ENCODE measurements at places on chromosomes 3 and 15.

DNA sequence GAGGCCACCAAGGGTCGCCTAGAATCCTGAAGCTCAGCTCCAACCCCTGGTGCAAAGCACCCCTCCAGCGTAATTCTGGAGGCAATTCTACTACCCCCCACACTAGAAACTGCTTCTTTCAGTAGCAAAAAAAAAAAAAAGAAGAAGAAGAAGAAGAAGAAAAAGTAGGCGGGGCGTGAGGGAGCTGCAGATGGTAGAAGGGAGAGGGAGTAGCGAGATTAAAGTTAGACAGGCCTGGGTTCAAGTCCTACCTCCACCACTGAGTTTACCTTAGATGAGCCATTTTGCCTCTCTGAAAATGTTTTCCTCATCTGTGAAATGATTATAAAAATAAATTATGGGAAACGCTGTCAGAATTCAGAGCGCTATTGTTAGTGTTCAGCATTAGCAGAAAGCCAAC is 913 bp downstream of the FAM174B start:
- DNase-seq, result no peak

DNA sequence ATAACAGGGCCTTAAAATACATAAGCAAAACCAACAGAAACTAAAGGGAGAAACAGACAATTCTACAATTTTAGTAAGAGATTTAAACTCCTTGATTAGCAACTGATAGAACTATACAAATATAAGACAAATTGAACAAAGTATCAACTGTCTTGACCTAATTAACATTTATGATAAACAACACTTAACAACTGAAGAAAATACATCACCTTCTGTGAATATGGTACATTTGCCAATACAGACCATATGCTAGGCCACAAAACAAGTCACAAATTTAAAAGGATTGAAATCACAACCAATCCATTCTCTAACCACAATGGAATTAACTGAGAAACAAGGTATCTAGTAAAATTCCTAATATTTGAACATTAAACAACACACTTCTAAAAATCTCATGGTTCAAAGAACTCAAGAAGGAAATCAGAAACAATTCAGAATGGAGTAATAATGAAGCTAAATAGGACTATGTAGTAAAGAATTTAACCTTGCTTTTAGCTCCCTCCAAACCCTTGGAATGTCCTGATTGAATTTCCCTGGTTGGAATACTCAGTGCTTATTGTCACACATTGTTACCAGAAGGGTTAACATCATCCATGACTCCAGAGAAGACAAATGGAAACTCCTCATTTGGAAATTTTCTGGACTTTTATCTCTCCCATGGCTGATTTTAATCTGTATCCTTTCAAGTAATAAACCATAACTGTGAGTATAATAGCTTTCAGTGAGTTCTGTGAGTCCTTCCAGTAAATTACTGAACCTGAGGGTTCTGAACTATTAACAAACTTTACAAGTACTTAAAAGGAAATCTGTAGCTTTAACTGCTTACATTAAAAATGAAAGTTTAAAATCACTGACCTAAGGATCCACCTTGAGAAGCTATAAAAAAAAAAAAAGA is 88.8 kb downstream of the DLG1 start:
- DNase-seq, result no peak

DNA sequence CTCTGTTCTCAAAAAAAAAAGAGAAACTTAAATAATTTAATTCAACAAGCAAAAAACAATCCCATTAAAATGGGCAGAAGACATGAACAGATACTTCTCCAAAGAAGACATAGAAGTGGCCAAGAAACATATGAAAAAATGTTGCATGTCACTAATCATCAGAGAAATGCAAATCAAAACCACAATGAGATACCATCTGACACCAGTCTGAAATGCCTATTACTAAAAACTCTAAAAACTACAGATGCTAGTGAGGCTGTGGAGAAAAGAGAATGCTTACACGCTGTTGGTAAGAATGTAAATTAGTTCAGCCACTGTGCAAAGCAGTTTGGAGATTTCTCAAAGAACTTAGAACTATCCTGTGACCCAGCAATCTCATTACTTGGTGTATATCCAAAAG is 382.9 kb downstream of the OTOL1 start:
- DNase-seq, result no peak

DNA sequence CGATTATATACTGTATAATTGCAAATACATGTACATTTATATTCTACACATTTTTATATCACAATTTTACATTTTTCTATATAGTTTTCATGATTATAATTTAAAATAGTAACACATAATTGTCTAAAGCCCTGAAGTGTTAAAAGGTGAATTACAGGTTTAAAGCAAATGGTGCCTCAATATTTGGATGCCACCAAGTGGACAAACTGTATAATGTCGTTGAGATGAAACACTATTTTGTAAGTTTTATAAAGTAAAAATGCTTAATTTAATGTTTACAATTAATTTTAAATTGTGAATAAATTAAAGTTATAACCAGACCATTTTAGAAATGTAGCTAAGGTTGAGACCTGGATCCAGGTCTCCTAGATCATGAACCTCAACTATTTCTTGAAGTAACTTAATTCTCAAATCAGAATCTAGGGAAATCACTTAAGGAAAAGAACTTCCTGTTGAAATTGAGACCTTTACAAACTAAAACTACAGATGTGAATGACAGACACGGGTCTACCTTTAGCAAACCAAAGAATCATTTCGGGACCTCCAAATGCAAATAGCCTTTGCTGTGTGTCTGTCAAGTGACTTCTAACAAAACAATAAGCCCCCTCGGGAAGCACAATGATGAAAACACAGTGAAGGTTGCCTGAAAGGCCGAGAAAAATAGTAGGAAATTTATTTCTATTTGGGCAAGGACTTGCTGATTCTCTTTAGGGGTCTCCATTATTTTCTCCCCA is 37.8 kb downstream of the EHHADH start:
- peak; percentile 45 for DNase-seq

DNA sequence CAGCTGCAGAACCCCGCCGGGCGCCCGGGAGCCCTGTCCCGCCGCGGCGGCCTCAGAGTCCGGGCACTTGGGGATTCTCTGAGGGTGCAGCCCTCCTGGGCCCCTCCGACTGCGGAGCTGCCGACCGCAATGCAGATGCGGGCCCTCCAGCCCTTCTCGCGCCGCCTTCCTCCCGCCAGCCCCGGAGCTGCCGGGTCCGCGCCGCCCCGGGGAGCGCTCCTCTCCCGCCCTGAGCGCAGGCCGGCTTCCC is 320 bp upstream of the ACAN start:
- no peak for DNase-seq

- DNase-seq, result peak; percentile 84
These were observed 210.3 kb downstream of the RAP2B start for GRCh38 chr3:153372326-153372725.

GRCh38 chr3:185134509-185134908 is 18.4 kb downstream of the C3orf70 start:
- no peak for DNase-seq

DNA sequence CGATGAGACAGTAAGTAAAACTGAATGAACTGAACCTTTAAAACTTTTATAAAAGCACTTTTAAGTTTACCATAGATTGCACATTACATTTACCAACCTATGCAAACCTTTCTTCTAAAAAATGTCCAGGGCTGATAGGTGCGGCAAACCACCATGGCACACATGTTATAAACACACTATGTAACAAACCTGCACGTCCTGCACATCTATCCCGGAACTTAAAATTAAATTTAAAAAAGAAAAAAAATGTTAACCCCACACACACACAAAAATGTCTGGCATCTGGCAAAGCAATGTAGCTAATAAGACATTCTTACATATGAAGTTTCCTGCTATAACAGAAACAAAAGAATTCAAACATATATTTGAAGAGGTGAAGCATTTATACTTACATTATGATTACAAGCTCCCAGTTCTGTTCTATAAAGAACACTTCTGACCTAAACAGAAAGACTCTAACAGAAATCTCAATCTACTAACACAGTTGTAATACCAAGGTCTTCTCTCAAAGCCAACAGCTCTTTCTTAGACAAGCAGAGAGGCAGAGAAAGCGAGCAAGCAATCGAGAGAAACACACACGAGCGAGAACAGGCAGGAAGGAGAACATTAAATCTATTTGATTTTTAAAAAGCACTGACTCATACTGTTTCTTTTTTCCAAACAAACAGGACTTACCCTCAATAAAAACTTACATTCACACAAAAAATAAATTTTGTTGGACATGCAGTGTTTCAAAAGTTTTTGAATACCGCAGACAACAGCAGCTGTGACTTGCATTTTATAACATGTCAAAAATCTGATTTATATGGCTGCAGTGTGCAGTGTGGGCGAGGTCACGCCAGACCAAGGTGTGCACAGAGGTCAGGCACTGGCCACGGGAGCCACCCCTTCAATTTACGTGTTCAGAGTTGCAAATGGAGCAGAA is at the start of gene NRG4:
Gene NRG4, minus strand, starts transcription at position 798 of the 925 bp plus-strand sequence. CDS start 1,194 bp downstream, outside the sequence.
- peak; percentile 17 for DNase-seq

- DNase-seq, result peak; percentile 26
These were observed 59.4 kb downstream of the MYO9A start for GRCh38 chr15:72058585-72058984.

- no peak for DNase-seq
These were observed at the start of gene GADL1 for GRCh38 chr3:30894521-30895251. Gene GADL1 (minus strand): TSS chr3:30894661. CDS start chr3:30894614, 47 bp downstream.

Measured in fibroblast of the aortic adventitia (primary cell).